Stimulated activated CD4-positive, alpha-beta T cell treated with anti-CD3 and anti-CD28 coated beads, TNF-alpha, amount 100 ng/mL, for 4 hours (primary cell): ENCODE measurements at places on chromosomes 1 and 21.

DNA sequence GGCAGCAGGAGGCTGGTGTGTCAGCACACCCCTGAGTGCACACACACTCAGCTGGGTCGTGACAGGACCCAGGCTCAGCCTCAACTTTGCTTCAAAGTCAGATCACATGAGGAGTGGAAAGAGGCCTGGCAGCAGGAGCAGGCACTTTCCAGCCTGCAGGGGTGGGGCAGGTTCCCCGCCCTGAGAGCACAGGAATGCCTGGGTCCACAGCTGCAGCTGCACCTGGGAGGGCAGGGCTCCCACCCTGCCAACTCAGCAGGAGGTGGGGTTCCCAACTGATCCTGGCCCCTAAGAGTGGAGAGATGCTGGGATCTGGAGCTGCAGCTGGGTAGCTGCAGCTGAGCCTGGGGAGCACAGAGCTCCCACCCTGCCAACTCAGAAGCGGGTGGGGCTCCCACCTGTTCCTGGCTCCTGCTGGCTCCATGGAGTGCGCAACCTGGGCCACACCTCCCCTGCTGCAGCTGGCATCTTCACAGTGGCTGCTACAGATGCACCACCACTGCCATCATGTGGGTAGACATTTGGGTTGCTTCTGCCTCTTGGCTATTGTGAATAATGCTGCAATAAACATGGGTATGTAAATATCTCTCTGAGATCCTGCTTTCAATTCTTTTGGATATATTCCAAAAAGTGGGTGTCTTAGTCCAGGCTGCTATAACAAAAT, 415.4 kb downstream of the TTLL7 start:
- DNase-seq, result no peak

GRCh38 chr1:203794764-203795440, 521 bp upstream of the ZBED6 start:
- no peak for DNase-seq

DNA sequence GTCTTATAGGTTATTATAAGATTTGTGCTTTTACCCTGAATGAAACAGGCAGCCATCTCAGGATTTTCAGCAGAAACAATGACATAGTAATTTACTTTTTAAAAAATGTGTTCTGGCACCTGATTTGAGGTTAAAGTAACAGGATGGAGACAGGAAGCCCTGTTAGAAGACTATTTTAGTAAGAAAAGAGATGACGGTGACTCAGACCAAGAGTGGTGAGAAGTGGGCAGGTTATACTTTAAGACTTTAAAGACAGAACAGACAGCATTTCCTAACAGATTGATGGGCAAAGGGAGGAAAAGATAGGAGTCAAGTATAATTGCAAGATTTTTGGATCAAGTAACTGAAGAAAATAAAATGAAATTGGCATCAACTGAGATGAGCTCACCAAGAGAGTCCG, 436.8 kb upstream of the NR5A2 start:
- no peak for DNase-seq

GRCh38 chr1:67685558-67686266, 711 bp downstream of the GADD45A start:
- peak; percentile 43 for DNase-seq

DNA sequence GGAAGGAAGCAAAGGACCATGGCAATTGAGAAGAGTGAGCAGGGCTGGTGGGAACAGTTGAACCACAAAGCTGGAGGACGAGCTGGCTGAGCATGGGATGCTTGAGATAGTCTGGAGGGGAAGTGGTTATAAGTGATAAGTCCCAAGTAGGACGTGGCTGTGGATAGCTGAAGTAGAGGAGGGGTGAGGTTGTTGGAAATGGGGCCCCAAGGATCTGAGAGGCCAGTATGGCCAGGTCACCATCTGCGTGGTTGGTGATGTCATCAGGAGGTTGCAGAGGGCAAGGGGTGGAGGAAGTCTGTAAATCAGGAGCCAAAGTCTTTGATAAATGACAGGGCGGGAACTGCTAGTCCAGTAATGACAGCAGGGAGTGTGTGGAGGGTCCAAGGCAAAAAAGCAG, 11.0 kb upstream of the REN start:
- DNase-seq, result no peak

DNA sequence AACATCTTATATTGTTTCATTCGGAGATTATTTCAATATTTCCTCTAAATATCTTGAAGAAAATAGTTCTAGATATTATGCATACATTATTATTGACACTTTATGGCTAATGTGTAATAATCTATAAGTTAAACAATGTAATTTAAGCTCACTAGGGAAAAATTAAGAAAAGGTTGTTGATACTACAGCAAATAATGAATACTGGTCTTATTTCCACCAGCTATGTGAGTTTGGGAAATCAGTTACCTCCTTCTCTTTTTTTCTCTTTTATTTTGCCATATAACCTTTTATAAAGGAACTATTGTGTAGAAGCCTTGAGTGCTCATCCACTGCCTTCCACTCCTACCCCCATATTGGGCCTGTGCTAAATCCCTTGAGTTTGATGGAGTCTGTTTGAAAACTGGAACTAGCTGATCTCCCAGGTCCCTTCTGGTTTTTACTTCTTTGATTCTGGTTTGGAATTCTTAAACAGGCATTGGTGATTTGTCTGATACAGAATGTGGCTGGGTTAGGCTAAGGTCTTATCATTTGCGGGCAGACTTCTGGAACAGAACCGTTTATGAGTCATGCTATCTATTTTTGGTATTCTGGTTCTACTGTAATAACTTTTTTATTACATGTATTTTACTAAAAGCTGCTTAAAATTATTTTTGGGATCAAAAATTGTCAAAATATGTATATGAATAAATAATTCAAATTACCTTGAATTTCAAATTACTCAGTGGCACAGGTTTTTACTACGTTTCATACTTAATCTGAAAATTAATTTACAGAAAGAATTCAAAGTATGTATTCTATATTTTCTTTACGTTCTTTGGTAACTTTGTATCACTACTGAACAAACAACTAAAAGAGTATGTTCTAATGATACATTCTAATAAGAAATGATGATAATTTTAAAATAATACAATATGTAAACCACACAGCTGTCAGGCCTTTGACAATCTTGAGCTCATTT, 5.0 kb upstream of the CDC14A start:
- DNase-seq, result no peak

- DNase-seq, result no peak
These were observed 44.9 kb upstream of the APOBEC4 start for GRCh38 chr1:183697814-183698590.

GRCh38 chr1:6519935-6520671, 28.6 kb upstream of the PLEKHG5 start:
- no peak for DNase-seq

DNA sequence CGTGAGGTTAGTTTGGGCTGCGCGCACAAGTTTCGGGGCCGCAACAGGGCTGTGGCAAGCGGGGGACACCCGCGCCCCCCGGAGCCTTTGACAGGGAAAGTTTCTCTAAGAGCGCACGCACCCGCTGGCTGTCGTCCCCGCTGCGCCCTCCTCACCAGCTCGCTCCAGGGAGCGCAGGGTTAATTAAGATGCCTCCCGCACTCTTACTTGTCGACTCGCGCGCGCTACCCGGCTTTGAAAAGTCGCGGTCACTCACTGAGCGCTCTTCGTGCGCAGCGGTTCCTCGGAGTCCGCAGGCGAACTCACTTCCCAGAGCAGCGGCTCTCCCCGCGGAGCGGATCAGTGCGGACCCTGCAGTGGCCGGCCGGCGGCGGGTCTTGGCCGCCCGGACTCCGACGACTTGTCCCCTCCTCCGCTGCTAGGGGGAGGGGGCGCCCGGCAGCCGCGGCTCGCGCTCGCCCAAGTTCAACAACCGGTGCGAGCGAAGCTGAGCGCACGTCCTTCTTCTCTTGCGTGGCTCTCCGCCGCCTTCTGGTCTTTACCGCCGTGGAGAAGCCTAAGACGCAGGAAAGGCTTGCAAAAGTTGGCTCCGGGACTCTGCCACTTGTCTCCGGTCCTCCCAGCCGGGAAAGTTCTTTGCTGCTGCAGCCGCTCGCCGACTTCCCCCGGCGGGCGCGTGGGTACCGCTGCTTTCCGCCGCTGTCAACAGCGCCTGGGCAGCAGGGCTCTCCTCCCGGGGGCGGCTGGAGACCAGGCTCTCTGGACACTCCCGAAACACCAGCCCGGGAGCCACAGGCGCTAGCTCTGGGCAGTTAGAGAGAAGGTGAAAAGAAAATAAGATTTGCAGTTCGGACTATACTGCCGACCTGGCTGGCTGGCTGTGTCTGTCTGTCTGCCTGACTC, 506 bp downstream of the JUN start:
- peak; percentile 15 for DNase-seq

- DNase-seq, result no peak
These were observed 101.3 kb downstream of the SLC45A1 start for GRCh38 chr1:8419172-8419571.

DNA sequence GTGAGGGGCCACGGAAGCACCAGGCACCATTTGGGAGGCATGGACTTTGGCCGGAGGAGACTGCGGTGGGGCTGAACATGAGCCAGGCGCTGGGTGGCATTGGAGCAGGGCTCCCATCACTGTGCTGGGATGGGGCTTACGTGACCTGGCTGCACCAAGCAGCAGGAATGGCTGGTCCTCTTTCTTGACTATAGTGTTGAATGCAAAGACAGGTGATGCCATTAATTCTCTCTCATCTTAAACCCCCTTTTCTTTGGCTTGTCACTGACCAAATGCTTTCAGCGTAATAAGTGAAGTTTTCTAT, 447.9 kb downstream of the CAMTA1 start:
- no peak for DNase-seq

- DNase-seq, result no peak
These were observed 4.3 kb downstream of the GALNT2 start for GRCh38 chr1:230071316-230071715.

DNA sequence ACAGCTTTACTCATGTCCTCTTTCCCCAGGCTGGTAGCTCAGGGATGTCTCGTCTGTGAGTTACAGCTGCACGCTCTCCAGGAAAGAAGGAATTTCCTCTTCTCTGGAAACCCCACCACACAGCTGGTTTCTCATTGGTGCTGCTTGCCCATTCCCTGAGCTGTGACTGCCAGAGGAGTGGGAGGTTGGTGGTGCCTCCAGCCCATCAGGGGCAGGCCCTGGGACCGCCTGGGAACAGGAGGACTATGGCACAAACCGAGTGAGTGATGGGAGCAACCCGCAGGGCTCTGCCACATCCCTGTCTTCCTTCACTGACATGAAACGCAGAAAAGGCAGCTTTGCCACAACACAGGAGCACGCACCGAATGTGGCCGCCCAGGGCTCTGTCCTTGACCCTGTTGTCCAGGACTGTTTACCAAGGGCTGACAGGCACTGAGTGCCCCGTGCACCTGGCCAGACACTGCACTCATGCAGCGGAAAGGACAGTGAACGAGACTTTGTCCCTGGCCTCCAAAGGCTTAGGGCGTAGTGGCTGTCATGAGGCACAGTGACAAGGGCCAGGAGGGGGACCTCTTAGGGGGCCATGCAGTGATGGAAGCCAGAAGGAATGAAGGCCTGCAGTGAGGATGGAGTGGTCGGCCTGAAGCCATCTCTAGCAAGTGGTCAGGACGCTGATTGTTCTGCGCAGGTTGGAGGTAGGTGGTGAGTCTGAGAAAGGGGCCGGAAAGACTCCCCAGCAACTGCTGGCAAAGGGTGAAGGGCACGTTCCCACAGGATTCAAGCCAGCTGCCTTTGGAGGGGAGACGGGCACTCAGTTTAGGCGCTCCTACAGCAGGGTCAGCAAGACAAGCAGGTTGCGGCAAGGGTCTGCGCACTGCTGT, 1.7 kb upstream of the CCNL2 start:
- no peak for DNase-seq
